ENCODE measurements at places on chromosomes 1 and 21.
A peak's percentile ranks its signal among the peaks of the same experiment; 100 is the strongest.

- DNase-seq = no peak
Measured at GRCh38 chr1:156844102-156844501, 14.8 kb downstream of the INSRR start.

GRCh38 chr1:105909811-105910210, 1146.7 kb upstream of the PRMT6 start:
- DNase-seq = no peak

- no peak for DNase-seq
Measured at GRCh38 chr1:84988588-84988987, 8.3 kb downstream of the MCOLN2 start.

- peak; percentile 15 for DNase-seq
Measured at GRCh38 chr1:31843506-31843905, 27.7 kb upstream of the SPOCD1 start.

DNA sequence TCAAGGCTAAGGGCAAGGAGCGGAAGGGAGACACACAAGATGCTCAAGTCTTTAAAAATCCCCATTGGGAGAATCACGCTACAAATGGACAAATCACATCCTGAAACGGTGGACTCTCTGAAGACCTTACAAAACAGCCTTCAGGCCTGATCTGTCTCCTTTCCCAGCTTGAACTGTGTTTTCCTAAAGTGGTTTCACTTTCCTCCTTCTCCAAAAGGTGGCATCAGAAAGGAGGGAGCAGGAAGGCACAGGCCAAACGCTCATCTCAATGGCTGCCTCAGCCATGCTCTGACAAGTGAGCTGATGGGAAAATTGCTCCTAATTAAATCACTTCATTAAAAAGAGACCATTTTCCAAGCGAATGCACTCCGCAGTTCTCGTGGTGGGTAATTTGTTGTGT, 47.7 kb downstream of the UTP25 start:
- DNase-seq = no peak

GRCh38 chr1:178999061-178999460, 26.6 kb upstream of the FAM20B start:
- DNase-seq = no peak

- no peak for DNase-seq
Measured at GRCh38 chr1:43460988-43461693, 7.4 kb upstream of the HYI start.

- no peak for DNase-seq
Measured at GRCh38 chr1:206686478-206687249, 2.0 kb downstream of the MAPKAPK2 start.

DNA sequence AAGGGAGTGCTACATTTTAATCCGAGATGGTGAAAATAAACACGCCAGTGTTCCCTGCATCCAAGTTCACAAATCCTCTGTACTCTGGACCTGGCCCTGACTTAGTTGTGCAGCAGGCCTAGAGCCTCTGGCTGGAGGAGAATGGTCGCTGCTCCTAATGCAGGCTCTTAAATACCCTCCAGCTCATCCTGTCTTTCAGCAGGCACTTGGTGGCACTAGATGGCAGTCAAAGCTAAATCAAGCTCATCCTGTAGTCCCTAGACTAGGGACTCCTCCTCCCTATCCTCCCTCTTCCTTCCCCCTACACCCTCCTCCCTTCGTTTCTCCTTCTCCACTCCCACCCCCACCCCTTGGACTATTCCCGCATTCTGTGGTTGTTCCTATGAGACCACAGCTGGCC, 41.6 kb upstream of the MTR start:
- peak; percentile 63 for DNase-seq
